Activated T-helper 2 cell treated with anti-CD3 and anti-CD28 coated beads, Interferon-gamma antibody, Interleukin-2, Interleukin-4, amounts not matched to agents 10 μg/mL and 5 μg/mL and 100 μg/mL, durations not matched to agents 14 hours and 24 hours and 36 hours (primary cell): ENCODE measurements at places on chromosomes 5 and 9. TPM values are rescaled to one million over a fixed set of nuclear protein-coding genes. Genes with fewer than 3 reads are reported as not detected.

GRCh38 chr5:178224403-178224802, 8.2 kb downstream of the PHYKPL start:
- peaks cover 7% of the 10 kb centered on the region for H3K4me1 ChIP-seq
- peaks cover 71% of the 10 kb centered on the region for H3K36me3 ChIP-seq
- no peak overlapping the region for H3K27ac ChIP-seq
- no peak for DNase-seq
- H3K27me3 ChIP-seq: no peaks in the 10 kb centered on the region

DNA sequence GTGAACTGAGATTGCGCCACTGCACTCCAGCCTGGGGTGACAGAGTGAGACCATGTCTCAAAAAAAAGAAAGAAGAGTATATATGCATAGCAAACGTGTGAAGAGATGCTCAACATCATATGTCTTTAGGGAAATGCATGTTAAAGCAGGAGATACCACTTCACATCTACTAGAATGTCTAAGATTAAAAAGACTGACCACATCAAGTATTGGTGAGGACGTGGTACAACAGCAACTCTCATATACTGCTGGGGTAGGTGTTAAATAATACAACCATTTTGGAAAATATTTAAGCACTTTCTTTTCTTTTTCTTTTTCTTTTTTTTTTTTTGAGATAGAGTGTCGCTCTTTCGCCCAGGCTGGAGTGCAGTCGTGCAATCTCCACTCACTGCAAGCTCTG, 1.6 kb upstream of the TBC1D13 start:
- no peak overlapping the region for H3K4me3 ChIP-seq
- DNase-seq: no peak
- no peak overlapping the region for H3K27ac ChIP-seq
- peaks cover 24% of the 10 kb centered on the region for H3K4me1 ChIP-seq

The PRDM9 gene
- not detected in 2 replicates for total RNA-seq

DNA sequence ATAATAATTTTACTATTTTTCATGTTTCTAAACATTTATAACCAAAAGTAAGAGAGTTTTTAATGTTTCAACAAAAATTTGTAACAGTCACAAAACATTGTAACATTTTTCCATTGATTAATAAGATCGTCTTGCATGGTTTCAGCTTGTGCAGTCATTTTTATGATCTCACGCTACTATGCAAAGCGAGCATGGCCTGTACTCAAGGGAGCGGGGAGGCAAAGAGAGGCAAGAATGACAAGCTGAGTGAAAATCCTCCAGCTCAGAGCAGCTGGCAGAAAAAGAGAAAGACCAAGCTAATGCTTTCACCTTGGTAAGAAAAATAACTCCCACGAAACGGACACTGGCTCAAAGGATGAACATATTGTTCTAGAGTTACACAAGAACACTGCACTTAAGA, 90.0 kb upstream of the SV2C start:
- no peak overlapping the region for H3K4me3 ChIP-seq
- DNase-seq: no peak
- H3K27me3 ChIP-seq: no peaks in the 10 kb centered on the region
- no peaks in the 10 kb centered on the region for H3K36me3 ChIP-seq

The C9orf153 gene
- total RNA-seq: 0.34 and 0.41 TPM in 2 replicates

DNA sequence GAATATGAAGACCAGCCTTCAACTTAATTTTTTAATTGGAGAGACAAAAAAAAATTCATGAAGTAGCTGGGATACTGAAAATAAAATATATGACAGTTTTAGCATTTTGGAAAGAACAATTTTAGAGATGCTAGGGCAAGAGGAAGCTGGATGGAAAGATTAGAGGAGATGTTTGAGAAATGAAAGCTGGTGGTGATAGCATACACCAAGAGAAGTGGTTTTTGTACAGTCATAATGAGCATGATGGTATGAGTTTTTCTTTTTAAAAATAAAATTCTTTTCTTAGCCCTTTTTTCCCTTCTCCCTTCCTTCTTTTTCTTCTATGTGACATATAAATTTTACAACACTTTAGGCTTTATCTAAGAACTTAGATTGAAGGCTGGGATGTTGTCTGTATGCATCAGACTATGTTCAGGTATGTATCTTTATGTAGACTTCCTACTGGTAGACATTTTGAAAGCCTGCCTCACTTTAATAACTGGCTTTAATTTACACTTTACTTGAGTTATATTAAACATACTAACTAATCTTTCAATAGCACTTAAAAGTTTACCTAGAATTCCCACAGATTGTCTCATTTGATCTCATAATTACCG, 522.5 kb downstream of the TLE4 start:
- no peaks in the 10 kb centered on the region for H3K36me3 ChIP-seq
- no peak overlapping the region for H3K27ac ChIP-seq
- H3K27me3 ChIP-seq: no peaks in the 10 kb centered on the region
- H3K4me1 ChIP-seq: peaks cover 4% of the 10 kb centered on the region
- H3K4me3 ChIP-seq: no peak overlapping the region
- no peak for DNase-seq

- H3K27ac ChIP-seq: no peak overlapping the region
- peaks cover 4% of the 10 kb centered on the region for H3K4me1 ChIP-seq
- H3K4me3 ChIP-seq: no peak overlapping the region
- DNase-seq: no peak
Measured at GRCh38 chr5:141493500-141494422, 4.9 kb downstream of the PCDHGC5 start.

GRCh38 chr9:136061405-136061804, 33.7 kb downstream of the NACC2 start:
- no peak overlapping the region for H3K27ac ChIP-seq
- H3K27me3 ChIP-seq: no peaks in the 10 kb centered on the region
- no peak overlapping the region for H3K4me3 ChIP-seq
- no peaks in the 10 kb centered on the region for H3K36me3 ChIP-seq

GRCh38 chr5:141507387-141508091, 18.7 kb downstream of the PCDHGC5 start:
- peaks cover 9% of the 10 kb centered on the region for H3K4me1 ChIP-seq
- H3K36me3 ChIP-seq: no peaks in the 10 kb centered on the region
- DNase-seq: no peak
- no peak overlapping the region for H3K4me3 ChIP-seq
- H3K27me3 ChIP-seq: no peaks in the 10 kb centered on the region

GRCh38 chr9:124617477-124618141, 110.4 kb upstream of the NR5A1 start:
- no peak overlapping the region for H3K27ac ChIP-seq
- DNase-seq: peak; percentile 57
- peaks cover 7% of the 10 kb centered on the region for H3K27me3 ChIP-seq
- no peaks in the 10 kb centered on the region for H3K36me3 ChIP-seq
- H3K4me3 ChIP-seq: no peak overlapping the region
- peaks cover 9% of the 10 kb centered on the region for H3K4me1 ChIP-seq

DNA sequence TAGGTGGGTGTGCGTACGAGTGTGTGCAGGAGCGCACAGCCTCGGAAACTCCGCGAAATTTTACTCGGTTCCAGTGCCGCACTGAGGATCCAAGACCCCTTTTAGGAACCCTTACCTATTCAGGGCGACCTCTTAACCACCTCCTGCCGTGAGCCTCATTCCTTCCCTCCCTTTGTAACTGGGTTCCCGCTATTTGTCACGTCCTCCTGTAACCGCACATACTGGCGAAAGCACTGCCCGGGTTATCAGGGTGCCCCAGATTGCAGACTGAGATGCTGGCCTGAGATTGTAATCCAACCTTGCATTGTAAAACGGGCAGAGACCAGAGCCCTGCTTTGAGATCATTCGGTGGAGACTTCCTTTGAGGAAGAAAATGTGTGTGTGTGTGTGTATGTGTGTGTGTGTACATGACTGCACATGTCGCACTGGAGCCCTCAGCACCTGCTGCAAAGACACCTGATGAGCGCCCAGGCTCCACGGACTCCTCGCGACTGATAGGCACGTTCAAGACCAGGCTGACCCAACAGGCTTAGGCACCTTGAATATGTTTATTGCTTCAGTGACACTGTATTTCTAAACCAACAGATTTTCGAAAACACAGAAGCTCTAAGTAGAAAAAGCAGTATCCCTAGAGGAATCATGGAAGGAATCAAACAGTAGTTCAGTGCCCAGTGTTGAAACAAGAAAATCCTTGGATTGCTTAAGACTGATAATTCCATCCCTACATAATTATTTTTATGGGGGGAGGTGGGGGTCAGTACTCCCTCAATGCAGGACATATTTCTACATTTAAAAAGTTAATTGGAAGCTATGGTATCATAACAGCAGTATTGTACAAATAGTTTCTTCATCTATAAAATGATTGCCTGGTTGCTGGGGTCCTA, 86.5 kb upstream of the TNFAIP8 start:
- H3K4me1 ChIP-seq: peaks cover 65% of the 10 kb centered on the region
- H3K27ac ChIP-seq: peak overlapping the region; percentile 95
- peaks cover 28% of the 10 kb centered on the region for H3K36me3 ChIP-seq
- no peaks in the 10 kb centered on the region for H3K27me3 ChIP-seq
- DNase-seq: no peak
- H3K4me3 ChIP-seq: peak overlapping the region; percentile 99

DNA sequence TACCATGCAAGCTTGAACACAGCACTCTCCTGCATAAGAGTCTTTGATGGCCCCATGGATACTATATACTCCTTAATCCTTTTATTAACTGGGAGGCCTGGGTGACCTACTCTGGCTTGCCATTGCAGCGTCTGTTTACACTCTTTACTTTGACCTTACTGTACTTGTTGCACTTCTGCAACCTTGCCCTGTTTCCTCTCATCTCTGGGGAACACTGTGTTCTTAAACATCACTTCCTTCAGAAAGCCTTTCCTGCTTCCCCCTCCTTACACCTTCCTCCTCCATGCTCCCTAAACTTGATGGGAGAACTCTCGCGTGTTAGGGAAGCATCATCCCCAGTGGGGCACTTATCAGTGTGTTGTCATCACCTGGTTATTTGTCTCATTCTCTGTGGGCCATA, 222.3 kb downstream of the NR3C1 start:
- no peak overlapping the region for H3K4me3 ChIP-seq
- peaks cover 26% of the 10 kb centered on the region for H3K36me3 ChIP-seq
- H3K27me3 ChIP-seq: no peaks in the 10 kb centered on the region
- no peak overlapping the region for H3K27ac ChIP-seq
- peaks cover 42% of the 10 kb centered on the region for H3K4me1 ChIP-seq
- DNase-seq: no peak

DNA sequence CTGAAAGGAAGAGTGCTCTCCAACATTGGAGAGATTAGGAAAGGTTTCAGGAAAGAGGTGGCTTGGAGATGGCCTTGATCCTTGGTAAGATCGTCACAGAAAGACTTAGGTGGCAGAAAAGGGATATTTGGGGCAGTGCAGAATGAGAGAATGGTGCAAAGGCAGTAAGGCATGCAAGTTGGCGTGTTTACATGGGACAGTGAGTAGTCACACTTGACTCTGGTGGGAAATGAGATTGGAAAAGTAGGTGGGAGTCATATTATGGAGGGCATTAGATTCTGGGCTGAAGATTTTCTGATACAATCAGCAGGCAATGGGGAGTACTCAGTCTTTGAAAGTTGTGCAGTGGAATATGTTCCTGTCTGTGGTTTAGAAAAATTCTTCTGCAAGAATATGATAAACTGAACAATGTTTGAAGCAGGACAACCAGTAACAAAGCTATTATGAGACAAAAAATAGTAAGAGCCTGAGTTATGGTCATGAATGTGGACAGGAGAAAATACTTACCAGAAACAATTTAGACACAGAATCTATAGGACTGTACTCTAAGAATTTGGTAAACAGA, 76.2 kb upstream of the ANKRD55 start:
- H3K27me3 ChIP-seq: peaks cover 3% of the 10 kb centered on the region
- peaks cover 5% of the 10 kb centered on the region for H3K36me3 ChIP-seq
- H3K27ac ChIP-seq: no peak overlapping the region
- no peak for DNase-seq
- peaks cover 10% of the 10 kb centered on the region for H3K4me1 ChIP-seq
- H3K4me3 ChIP-seq: no peak overlapping the region

The PTPN3 gene
- total RNA-seq: 9.2 and 9.4 TPM in 2 replicates

DNA sequence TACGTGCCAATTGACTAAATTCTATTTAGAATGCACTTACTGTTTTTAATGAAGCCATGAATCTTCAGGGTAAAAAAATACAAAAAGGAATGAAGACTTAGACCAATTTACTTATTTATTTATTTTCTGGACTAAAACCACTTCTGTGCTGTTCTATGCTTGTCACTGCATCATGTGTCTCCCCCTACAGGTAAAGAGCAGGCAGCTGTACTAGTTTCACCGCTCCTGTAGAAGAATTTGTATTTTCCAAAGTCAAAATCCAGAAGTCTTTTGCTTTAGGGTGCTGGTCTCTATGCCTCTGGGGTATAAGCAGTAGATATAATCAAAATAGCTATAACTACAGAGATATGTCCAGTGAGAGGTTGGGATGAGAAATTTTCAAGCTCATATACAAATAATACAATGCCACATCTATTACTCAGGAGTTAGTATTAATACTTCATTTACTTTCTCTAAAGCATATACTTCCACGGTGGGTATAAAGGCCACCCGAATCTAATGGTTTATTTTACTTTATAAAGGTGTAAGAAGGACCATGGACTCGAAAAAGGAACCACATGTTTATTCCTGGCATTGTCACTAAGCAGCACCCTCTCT, 591.5 kb downstream of the RAB3C start:
- H3K4me3 ChIP-seq: no peak overlapping the region
- DNase-seq: no peak
- H3K27me3 ChIP-seq: no peaks in the 10 kb centered on the region
- peaks cover 5% of the 10 kb centered on the region for H3K36me3 ChIP-seq
- no peak overlapping the region for H3K27ac ChIP-seq

The LCN15 gene
- total RNA-seq: not detected in 2 replicates

The TTC39B gene
- total RNA-seq: 8.9 and 10.5 TPM in 2 replicates

The LPAR1 gene
- total RNA-seq: not detected in 2 replicates

- no peak for DNase-seq
- no peaks in the 10 kb centered on the region for H3K36me3 ChIP-seq
- peaks cover 6% of the 10 kb centered on the region for H3K27me3 ChIP-seq
- peaks cover 11% of the 10 kb centered on the region for H3K4me1 ChIP-seq
- no peak overlapping the region for H3K4me3 ChIP-seq
Measured at GRCh38 chr9:134726722-134727034, 85.1 kb downstream of the COL5A1 start.

DNA sequence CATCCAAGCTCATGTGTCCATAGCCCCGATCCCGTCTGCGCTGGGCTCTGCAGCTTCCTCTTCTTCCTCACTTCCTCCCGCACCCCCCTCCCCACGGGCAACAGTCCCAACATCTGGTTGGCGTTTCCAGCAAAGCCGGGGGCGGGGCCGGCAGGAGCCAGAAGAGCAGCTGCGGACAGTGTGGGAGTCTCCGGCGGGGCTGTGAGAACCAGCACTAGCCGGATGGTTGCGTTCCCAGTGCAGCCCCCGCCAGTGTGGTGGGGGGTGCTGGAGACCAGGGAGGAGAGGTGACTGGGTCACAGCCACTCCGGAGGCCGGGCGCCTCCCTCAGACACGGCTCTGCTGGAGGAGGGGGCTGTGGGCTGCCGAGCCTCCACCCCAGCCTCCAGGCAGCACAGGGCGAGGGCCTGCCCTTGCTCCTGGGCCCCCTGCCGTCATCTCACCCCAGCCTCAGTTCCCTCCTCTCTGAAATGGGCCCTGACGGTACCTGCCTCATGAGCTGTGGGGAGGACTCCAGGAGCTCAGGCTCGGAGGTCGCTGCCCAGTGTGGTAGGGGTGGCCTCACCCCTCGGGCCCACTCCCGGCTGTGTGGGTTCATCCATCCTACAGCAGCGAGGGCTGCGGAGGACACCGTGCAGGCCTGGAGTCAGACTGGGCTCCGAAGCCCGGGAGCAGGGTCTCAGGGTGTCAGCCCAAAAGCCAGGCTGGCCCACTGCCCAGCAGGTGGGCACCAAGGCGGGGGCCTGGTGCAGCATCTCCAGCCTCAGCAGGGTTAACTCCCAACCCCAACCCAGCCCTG, 41.5 kb upstream of the NOTCH1 start:
- no peak for DNase-seq
- peaks cover 7% of the 10 kb centered on the region for H3K4me1 ChIP-seq
- no peaks in the 10 kb centered on the region for H3K36me3 ChIP-seq
